ENCODE measurements at places on chromosomes 16 and 17. TPM values are rescaled to one million over a fixed set of nuclear protein-coding genes. Genes with fewer than 3 reads are reported as not detected.
A peak's percentile ranks its signal among the peaks of the same experiment; 100 is the strongest.

GRCh38 chr17:37130984-37131446 is 182.3 kb downstream of the AATF start:
- H3K4me3 ChIP-seq: no peak overlapping the region
- DNase-seq: no peak
- no peak overlapping the region for H3K27ac ChIP-seq
- H3K27me3 ChIP-seq: no peaks in the 10 kb centered on the region
- H3K36me3 ChIP-seq: no peaks in the 10 kb centered on the region

DNA sequence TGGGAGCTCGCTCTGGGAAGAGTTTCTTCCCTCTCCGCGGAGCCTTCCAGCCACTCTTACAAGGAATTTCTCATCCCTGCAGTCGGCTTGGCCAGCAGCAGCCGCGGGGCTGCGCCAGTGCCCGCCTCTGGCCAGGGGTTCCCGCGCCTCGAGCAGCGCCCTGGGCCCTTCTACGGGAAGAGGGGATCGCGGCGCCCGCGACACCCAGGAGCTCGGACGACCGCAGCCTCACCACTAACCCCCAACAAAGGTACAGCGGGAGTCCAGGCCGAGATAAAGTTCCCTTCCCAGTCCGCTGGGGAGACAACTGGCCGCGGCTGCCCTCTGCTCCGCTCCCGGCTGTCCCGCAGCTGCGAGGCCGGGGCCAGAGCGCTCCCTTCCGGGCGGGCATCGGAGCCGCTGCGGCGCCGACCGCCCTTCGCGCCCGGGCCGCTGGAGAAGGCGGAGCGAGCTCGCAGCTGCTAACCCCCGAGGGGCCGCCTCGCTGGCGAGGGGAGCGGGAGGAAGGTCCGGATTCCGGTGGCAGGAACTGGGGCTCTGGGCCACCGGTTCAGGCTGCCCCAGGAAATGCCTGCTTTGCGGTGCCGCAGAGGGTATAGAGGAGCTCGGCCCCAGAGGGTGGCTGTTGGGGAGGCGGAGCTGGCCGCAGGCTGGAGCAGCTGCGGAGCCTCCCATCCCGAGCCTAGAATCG is 3.6 kb upstream of the HS3ST3B1 start:
- no peaks in the 10 kb centered on the region for H3K36me3 ChIP-seq
- DNase-seq: no peak

The TMEM235 gene
- total RNA-seq: not detected

DNA sequence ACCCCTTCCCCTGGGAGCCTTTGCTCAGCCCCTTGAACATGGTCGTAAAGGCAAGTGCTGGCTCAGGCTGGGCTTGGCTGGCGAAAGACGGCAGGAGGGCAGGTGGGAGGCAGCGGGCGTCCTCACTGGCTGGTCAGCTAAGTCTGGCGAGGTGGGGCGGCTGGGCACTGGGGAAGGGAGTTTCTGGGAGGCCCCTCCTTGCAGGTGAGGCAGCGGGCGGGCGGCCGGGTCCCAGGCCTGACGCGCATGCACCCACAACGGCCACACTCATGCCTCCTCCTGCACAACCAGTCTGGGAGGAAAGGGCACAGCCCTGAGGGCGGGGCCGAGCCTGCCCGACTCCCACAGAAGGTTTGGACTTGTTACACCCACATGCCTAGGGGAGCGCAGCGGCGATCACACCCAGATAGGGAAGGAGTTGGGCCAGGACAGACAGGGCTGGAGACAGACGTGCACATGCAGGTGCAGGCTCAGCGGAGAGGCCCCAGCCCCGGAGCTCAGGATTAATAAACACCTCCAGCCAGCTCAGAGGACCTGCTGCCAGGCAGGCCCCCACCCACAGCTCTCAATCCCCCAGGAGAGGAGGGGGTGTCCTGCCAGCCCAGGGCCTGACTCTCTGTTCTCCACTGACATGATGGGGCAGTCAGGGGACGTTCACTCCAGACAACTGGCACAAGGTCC is at the start of gene EVPL:
EVPL (minus strand) TSS at position 148 of the 681 bp plus-strand sequence; CDS start at position 40, 108 bp downstream.
- peak; percentile 88 for DNase-seq
- H3K27ac ChIP-seq: peak within 1 kb of the TSS; percentile 69

The NOG gene
- 1.3 TPM for total RNA-seq

DNA sequence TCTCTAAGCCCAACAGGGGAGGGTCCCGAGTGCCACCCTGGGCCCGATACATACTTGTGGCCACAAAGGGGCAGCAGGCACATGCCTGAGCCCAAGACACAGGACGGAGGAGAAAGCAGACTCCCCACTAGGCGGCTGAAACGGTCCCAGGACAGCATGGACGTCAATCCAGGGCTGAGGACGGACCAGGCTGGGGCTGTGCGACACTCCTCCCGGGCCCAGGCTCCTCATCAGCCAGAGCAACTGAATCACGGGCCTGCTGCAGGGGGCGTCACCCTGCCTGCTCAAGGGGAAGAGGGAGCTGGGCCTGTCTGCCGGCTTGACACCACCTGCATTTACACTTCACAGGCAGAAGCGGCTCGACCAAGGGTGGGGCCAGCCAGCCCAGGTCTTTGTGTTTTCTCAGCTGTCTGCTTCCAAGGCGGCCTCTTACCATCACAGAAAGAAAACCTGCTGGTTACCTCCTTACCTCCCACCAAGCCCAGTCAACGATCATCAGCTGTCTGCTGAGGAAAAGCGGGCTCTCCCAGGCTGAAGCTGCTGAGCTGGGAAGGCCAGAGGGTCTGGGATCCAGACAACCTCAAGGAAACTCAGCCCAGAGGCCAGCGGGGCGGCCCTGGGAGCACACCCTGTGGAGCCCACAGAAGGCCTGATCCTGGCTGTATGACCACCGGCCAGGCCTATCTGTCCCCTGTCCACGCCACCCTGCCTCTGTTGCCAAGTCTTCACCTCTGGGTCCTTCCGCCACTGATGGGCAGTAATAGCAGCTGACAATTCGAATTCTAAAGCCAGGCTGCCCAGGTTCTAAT is 26.4 kb downstream of the KIFC3 start:
- no peaks in the 10 kb centered on the region for H3K27me3 ChIP-seq
- DNase-seq: no peak
- H3K36me3 ChIP-seq: no peaks in the 10 kb centered on the region
- H3K4me3 ChIP-seq: no peak overlapping the region

DNA sequence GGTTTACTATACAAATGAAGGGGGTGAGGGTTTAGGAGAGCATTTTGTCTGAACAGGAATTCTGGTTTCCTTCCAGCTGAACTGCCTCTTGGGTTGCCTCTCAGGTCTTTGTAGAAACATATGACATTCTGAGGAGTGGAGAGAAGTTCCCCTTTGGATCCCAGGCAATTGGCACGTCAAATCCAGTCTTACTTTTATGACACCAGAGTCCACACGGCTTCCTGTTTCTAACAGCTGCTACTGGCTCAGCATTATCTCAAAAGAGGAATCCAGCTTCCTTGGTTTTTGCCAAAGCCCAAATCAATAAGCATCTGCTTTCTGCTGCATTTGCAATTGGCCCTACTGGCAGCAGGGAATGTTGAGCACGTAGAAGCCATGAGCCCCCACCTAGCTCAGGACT is 97.6 kb upstream of the FAM20A start:
- no peak for DNase-seq
- no peaks in the 10 kb centered on the region for H3K4me1 ChIP-seq
- H3K36me3 ChIP-seq: no peaks in the 10 kb centered on the region
- no peak overlapping the region for H3K27ac ChIP-seq
- H3K4me3 ChIP-seq: no peak overlapping the region

The SLC13A2 gene
- total RNA-seq: 0.68 TPM

DNA sequence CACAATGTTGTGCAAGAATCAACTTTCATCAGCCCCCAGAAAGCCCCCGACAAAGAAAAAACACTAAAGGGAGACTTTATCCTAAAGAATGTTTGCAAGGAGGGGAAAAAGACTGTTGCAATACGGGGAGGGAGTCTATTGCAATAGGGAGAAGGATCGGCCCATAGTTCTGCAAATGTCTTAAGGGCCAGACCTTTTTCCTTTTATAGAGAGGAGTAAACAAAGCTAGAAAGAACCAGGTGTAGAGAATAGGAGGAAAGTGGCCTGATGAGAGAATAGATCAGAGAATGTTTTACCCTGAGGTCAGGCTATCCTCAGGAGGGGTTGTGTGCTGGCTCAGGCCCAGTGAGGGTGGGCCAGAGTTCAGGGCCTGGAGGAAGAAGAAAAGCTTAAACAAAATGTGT is 8.7 kb upstream of the CAVIN1 start:
- H3K36me3 ChIP-seq: no peaks in the 10 kb centered on the region
- peak overlapping the region; percentile 64 for H3K27ac ChIP-seq
- no peaks in the 10 kb centered on the region for H3K27me3 ChIP-seq
- no peak overlapping the region for H3K4me3 ChIP-seq
- no peak for DNase-seq

DNA sequence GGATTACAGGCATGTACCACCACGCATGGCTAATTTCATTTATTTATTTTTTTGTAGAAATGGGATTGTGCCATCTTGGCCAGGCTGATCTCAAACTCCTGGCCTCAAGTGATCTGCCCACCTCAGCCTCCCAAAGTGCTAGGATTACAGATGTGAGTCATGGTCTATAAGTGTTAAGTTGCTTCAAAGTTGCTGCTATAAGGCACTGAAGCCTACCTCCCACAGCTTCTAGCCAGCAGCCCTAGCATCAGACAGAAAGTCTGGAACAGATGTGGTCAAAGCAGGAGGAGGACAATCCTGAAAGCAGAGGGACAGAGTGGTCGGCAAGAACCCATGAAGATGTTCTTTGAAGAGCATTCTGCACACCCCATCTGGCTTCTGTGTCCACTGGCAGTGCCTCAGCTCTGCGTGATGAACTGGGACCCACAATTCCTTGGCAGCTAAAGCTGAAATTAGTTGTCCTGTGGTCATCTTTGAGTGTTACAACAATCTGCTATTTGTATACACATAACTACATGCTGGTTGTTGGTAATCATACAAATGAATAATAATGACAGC is 11.2 kb downstream of the MAP3K14 start:
- no peaks in the 10 kb centered on the region for H3K36me3 ChIP-seq
- H3K27me3 ChIP-seq: no peaks in the 10 kb centered on the region
- no peak overlapping the region for H3K27ac ChIP-seq
- H3K4me1 ChIP-seq: peaks cover 12% of the 10 kb centered on the region
- no peak for DNase-seq
- no peak overlapping the region for H3K4me3 ChIP-seq

- H3K4me3 ChIP-seq: no peak overlapping the region
- H3K27me3 ChIP-seq: no peaks in the 10 kb centered on the region
- no peaks in the 10 kb centered on the region for H3K4me1 ChIP-seq
- no peak overlapping the region for H3K27ac ChIP-seq
Measured at GRCh38 chr17:20066253-20066652, 57.1 kb downstream of the SPECC1 start.

- H3K4me1 ChIP-seq: no peaks in the 10 kb centered on the region
- H3K4me3 ChIP-seq: no peak overlapping the region
Measured at GRCh38 chr16:17658881-17659280, 188.1 kb upstream of the XYLT1 start.

- H3K27ac ChIP-seq: peak overlapping the region; percentile 78
- H3K4me3 ChIP-seq: no peak overlapping the region
- peaks cover 9% of the 10 kb centered on the region for H3K4me1 ChIP-seq
- H3K36me3 ChIP-seq: no peaks in the 10 kb centered on the region
- peak; percentile 92 for DNase-seq
Measured at GRCh38 chr16:80899809-80900592, 95.6 kb upstream of the CDYL2 start.

The CCL4L2 gene
- not detected for total RNA-seq

- DNase-seq: peak; percentile 77
- H3K27me3 ChIP-seq: no peaks in the 10 kb centered on the region
- H3K4me3 ChIP-seq: no peak overlapping the region
- H3K36me3 ChIP-seq: no peaks in the 10 kb centered on the region
- H3K27ac ChIP-seq: no peak overlapping the region
Measured at GRCh38 chr16:19142939-19143598, 25.0 kb upstream of the SYT17 start.

- H3K27ac ChIP-seq: no peak overlapping the region
- no peak for DNase-seq
- H3K27me3 ChIP-seq: no peaks in the 10 kb centered on the region
- no peaks in the 10 kb centered on the region for H3K4me1 ChIP-seq
- H3K4me3 ChIP-seq: no peak overlapping the region
Measured at GRCh38 chr17:42819939-42820535, 4.0 kb downstream of the BECN1 start.

- no peak overlapping the region for H3K4me3 ChIP-seq
- no peaks in the 10 kb centered on the region for H3K4me1 ChIP-seq
- H3K36me3 ChIP-seq: no peaks in the 10 kb centered on the region
Measured at GRCh38 chr17:14196377-14196997, 40.2 kb downstream of the CDRT15 start.

The VKORC1 gene
- total RNA-seq: 175 TPM

DNA sequence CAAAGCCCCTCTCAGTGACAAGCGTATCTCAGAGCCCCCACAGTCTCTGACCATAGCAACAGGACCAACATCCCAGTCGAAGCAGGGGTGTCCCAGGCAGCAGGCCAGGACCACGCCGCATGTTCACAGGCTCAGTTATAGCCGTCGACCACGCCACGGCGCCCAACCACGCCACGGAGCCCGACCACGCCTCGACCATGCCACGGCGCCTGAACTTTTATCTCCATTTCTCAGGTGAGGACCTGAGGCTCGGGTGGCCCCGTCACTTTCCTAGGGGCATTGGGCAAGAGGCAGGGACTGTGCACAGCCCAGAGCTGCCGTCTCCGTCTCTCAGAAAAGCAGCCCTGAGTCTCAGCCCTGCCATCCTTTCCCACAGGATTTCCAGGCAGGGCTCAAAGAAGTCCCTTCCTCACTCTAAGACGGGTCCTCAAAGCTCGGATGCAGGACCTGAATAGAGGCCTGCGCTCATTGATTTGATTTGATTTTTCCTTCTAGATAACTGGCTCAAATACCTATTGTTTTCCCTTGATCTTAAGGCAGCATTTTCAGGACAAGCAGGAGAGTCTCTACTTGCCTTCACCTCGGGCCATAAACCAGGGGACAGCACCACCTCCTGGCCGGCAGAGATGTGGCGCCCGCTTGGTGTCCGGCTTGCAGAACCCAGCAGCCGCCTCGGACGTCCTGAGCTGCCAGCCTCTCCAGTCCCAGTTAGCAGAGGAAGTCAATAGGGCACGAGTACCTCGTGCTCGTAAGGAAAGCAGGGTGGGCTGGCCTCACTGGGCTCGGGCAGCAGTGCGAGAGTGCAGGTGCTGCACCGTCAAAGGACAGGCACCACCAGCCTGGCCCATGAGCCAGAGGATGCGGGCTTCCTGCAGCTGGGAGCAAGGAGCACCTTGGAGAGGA is 38.8 kb downstream of the C16orf95 start:
- H3K4me1 ChIP-seq: no peaks in the 10 kb centered on the region
- no peak overlapping the region for H3K4me3 ChIP-seq
- H3K36me3 ChIP-seq: no peaks in the 10 kb centered on the region
- peaks cover 3% of the 10 kb centered on the region for H3K27me3 ChIP-seq
- no peak overlapping the region for H3K27ac ChIP-seq
- peak; percentile 74 for DNase-seq

Measured in prostate gland (tissue), 2 donors.